AML-193 (cell line): ENCODE measurements at places on chromosomes 7 and 10.

GRCh38 chr10:117627561-117627960 is 85.0 kb downstream of the EMX2 start:
- DNase-seq, result no peak

GRCh38 chr7:98233219-98234070 is 18.6 kb downstream of the TECPR1 start:
- DNase-seq, result no peak

DNA sequence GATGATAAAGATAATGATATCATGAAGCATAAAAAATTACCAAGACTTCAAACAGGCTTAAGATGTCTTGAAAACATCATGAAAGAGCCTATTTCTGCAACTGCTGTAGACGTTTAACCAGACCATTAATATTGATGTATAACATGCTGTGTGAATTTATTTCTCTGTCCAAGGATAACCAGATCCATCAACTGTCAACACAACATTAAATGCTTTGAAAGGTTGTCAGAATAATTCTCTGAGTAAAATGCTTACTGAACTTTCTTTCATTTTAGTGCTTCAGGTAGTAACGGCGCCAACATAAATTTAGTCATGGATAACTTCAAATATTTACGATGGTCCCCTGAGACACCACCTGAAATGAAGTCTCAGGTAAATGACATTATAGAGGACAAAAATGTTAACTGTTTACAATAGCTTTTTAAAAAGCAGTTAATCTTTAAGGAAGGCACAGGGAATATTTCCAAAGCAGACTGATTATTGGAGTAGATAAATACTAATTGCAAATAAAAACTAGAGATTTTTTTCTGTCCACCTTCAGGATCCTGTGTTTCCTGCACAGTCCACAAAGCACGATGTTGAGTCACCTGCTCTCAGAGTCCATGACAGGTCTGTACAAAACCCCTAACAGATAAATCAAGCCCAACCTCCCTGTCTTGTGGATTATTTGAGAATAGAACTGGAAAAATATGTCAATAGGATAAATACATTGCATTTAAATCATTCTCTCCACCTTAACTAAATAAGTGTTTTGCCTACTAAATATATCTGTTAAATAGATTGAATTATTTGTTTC is 1213.2 kb downstream of the XPNPEP1 start:
- no peak for DNase-seq

GRCh38 chr10:85767891-85768290 is 598.7 kb downstream of the GRID1 start:
- DNase-seq, result no peak

DNA sequence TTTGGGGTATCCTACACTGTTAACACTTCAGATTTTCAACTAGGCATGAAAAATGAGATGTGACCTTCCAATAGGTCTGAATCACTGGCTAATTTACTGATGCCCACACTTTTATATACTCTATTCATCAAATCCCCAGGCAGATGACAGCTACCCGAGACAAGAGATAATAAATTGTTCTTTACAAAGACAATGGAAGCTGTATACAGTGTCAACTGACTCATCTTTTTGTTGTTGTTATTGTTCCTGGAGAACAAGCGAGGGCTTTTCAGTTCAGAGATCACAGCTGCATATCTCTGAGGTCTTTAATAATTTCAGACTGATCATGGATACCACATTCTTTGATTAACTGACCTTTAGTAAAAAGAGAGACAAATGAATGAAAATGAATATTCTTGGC is 228.9 kb downstream of the SDHAF3 start:
- no peak for DNase-seq

GRCh38 chr7:108266491-108266890 is 136.3 kb upstream of the LAMB4 start:
- no peak for DNase-seq

DNA sequence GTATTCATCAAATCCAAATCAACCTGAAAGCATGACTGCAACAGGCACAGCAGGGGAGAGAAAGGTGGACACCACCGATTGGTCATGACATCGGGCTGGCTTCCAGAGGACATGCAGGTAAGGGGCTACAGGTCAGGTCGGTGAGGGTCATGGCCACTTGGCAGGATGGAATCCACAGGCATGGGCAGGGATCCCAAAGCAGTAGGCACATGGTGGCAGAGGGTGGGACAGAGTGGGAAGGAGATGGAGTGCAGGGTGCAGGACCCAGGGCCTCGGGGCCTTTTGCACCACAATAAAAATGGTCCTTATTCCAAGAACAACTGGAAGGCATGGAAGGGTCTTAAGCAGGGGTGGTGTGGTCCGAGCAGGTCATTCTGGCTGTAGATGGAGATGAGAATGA is 33.0 kb downstream of the C10orf90 start:
- DNase-seq, result no peak

DNA sequence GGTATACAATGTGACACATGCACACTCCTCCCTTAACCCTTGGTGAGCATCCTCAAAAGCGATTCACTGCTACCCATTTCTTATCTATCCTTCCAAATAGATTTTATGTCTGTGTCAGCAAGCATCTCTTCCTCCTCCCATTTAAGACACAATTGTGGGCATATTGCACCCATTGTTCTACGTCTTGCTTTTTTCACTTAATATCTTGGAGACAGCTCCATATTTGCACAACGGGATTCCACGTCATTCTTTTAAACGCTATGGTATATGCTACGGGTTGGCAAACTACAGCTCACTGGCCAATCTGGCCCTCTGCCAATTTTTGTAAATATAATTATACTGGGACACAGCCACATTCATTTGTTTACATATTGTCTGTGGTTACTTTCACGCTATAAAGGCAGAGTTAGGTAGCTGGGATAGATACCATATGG is 88.6 kb downstream of the RNF216 start:
- no peak for DNase-seq

DNA sequence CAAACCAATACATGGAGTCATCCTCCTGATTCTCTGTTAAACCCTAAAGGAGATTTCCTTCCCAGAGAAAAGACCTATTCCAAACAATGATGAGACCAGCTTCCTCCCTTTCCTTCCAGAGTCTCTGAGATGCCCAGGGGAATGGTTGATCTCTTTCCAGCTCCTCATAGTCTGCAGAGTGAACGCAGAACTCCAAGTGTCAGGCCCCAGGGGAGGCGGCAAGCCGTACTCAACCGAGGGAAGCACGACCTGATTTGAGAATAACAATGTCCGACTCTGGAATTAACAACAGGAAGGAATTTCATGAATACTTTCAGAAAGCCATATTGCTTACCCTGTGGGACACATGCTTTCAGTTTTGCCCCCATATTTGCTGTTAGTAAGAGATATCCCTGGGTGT is 241.7 kb upstream of the GLI3 start:
- DNase-seq, result no peak

GRCh38 chr7:31962246-31962645 is 108.0 kb downstream of the PDE1C start:
- DNase-seq, result no peak

GRCh38 chr7:123719197-123719721 is 29.5 kb downstream of the WASL start:
- peak; percentile 34 for DNase-seq

DNA sequence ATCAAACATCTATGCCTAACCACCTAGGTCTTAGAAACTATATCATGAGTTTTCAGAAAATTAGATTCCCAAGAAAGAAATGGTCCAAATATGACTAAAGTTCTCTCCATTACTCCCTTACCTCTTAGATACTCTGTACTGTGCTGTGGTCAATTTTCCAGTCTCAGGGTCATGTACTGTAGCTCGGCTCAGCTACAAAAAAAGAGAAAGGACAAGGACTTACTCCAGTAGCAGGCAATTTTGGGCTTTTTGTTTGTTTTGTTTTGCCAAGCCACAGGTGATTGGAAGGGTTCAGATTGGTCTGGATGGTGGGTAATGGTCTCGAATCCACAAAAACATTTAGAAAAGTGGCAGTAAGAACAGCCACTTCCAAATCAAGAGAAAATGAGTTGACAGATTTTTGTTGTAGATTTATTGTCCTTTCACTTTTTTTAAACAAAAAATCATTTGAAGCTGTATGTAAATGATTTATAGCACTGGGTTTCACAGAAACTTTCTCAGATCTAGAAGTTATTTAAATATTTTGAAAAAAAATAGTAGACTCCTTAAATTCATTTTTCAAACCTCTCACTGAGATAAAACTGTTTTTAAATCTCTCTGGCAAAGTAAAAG is 52.8 kb downstream of the P4HA1 start:
- DNase-seq, result no peak

DNA sequence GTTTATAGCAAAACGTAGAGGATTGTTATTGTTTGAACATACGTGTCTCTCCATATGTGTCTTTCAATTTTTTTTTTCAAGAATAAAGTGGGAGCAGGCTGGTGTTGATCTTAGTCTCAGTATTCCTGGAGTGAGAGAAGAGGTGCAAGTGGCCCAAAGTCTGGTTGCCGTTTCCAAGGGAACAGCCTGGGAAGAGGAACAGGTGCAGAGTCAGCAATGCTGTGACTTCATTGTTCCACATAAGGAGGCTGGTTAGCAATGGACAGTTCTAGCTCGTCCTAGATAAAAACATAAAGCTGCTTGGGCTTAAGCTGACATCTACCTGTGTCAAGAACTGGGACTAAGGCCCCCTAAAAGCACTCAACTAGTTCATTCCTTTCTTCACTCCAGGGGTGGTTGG is 626.6 kb upstream of the TPK1 start:
- no peak for DNase-seq

GRCh38 chr10:105288613-105289012 is 647.5 kb downstream of the SORCS3 start:
- no peak for DNase-seq

DNA sequence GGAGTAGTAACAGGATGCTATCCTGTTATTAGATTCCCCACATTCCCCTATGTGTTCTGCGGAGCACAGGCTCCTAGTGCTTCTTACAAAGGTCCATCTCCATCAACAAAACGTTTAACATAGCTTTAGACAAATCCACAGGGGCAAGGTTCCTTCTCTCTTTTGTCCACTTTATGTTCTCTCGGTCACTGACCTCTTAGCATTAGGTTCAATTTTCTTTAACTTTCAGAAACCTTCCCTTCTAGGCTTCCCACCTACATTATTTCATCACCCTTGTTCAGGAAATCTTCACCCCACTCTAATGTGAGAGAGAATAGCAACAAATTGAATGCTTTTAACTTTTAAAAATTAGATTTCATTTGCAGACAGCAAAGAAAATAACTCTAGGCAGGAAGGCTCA is 84.9 kb downstream of the DOCK4 start:
- DNase-seq, result no peak

DNA sequence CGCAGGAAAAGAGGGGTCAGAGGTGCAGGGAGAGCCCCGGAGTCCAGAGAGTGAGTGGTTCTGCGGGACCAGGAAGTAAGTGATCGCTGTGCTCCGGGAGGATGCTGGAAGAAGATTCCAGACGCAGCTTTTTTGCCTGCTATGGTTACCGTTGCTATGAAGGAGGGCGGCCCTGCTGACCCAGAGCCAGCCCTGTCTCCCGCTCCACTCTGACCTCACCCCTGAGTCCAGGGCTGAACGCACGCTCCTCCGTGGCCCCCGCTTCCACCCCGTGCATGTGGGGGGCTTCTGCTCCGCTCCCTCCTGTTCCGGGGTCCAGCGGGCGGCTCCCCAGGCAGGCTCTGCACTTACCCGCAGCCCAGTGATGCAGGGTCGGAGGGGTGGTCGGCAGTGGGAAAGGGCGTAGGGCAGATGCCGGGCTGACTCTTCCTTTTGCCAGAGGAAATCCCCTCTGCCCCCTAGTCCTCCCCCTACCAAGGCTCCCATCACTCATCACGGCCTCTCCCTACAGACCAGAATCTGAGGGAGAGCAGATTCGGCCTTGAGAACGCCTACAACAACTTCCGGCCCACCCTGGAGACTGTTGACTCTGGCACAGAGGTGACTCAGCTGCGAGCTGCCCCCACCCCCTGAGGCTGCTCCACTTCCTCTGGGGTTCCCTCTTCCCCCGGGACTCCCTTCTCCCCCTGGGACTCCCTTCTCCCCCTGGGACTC is 2.7 kb upstream of the MUC17 start:
- DNase-seq, result no peak

DNA sequence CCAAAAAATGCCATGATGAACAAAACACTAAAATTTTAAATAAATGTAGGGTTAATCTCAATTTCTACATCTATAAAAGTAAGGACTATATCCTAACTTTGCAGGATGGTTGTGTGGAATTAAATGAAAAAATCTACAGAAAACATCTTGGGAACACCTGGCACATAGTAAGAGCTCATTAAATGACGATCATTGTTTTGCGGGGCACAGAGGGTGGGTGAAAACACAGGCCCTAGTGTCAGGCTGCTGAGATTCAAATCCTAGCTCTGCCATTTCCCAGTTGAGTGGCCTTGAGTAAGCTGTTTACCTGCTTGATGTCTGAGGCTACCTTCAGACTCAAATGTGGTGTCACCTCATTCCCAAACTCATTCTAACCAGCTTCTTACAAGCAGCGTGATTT is 35.6 kb downstream of the BTBD16 start:
- DNase-seq, result no peak

- no peak for DNase-seq
Observed at GRCh38 chr10:114571316-114571999, 86.6 kb downstream of the ABLIM1 start.

GRCh38 chr7:38629651-38630510 is 1.3 kb downstream of the AMPH start:
- no peak for DNase-seq

GRCh38 chr7:37751096-37751495 is 67.5 kb downstream of the GPR141 start:
- no peak for DNase-seq

DNA sequence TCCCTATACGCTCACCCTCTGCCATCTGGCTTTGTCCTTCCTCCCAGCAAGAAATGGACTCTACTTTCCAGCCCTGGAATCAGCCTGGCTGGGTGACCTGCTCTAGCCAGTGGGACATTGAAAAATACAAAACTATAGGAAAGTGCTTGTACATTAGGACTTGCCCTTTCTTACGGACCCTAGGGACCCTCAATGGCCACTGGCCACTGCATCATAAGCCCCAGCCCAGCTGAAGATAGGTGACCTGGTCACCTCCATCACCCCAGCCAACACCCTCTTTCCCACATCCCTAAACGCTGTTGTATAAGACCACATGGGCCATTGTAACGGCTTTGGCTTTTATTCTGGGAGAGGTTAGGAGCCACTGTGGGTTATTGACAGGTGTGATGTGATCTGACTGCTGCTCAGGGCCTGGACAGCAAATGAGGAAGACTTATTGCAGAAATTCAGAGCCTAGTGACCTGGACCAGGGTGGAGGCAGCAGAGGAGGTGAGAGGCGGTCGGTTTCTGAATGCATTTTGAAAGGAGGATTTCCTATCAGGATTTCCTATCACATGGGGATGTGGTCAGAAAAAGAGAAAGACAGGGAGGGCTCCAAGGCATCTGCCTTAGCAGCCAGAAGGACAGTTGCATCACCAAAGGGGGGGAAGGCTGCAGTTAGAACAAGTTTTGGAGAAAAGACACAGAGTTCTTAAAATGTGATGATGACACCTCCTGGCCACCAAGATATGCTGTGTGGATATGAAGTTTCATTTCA is 2.2 kb upstream of the LMBR1 start:
- peak; percentile 99 for DNase-seq

DNA sequence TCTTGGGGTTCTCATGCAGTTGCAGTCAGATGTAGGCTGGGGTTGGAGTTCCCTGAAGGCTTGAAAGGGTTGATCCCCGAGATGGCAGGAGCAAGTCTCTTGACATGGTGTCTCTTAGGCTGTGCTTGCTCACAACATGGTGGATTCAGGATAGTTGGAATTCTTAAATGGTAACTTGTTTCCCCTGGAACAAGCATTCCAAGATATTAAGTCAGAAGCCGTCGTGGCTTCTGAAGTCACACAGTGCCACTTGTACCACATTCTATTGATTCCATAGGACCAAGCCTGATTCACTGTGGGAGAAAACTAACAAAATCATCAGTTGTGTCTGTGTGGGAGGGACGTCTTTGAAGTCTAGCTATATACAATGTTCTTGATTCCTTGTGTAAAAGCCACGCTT is 3.5 kb upstream of the SLC35B4 start:
- DNase-seq, result no peak

- DNase-seq, result peak; percentile 94
Observed at GRCh38 chr7:100583132-100584053, 2.5 kb downstream of the LRCH4 start.
